ENCODE measurements at places on chromosomes 2 and 18.

DNA sequence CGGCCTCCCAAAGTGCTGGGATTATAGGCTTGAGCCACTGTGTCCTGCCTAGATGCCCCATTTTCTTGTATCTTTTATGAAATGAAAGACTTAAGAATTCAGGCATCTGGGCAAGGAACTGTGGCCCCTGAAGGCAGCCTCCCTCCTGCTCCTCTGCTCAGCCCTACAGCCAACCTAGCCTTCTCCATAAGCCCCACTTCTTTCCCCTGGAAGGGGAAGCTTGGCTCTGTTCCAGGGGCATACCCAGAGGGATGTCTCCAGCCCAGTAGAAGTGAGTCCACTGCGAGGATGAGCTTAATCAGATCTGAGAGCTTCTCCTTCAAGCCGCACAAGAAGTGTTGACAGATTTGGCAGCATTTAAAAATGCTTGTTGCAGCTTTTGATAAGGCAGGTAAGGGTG is 39.7 kb downstream of the RHOB start:
- DNase-seq: no peak

DNA sequence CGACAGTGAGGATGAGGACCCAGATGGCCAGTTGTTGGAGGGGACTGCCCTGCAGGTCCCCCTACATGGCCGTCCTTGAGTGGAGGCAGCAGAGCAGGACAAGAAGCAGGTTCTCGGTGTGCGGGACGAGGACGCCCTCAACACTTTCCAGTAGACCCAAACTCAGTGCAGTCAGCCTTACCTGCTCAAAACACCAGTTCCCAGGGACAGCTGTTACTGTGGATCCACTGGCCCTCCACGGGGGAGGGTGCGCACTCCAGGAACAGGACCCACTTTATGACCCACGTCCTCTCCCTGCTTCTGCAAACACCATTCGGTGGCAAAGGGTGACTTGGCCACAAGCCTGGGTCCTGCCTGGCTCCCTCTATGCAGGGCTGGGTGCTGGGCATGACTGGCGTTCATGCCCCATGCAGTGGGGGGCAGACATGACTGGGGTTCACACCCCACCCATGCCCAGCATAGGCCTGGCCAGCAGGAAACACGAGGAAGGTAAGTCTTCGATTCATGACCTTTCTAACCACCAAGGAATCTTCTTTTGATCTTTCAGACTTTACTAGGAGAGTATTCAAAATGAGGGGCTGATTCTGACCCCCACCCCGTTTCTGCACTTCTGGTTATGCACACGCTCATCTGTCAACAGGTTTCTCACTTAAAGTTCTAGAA is 233.7 kb downstream of the HDAC4 start:
- DNase-seq: no peak

GRCh38 chr2:207625014-207625907 is at the start of gene METTL21A:
TSS of gene METTL21A (minus strand) at chr2:207625394. CDS start at chr2:207624375, 1,019 bp downstream.
- DNase-seq: peak; percentile 79

- no peak for DNase-seq
Observed at GRCh38 chr2:66843847-66844246, 408.9 kb downstream of the MEIS1 start.

DNA sequence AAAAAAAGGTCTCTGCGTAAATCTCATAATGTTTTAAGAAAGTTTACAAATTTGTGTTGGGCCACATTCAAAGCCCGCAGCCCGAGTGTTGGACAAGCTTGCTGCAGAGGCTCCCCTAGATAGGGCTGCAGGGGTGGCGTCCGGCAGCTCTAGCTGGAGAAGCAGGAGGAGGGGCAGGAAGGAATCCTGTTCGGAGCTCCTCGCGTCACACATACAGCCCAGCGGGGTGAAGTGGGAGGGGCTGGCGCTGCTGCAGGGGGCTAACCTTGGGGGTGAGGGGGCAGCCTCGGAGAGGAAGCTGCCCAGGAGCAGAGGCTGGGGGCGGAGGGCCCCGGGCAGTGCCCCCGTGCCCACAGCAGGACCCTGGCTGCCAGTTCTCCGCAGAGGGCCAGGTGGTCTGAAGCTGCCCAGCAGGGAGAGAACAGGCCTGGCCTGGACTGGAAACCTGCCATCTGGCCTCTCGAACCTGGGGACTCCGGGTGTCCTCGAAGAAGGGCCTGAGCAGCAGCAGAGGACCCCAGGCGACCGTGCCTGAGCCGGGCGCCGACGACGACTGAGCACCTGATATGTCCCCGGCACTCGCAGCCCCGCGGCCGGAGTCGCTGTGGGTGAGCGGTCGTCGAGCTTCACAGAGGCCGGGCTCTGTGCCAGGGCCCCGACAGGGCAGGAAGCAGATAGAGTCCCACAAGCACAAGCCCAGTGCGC is 2.6 kb upstream of the GPR35 start:
- peak; percentile 7 for DNase-seq

DNA sequence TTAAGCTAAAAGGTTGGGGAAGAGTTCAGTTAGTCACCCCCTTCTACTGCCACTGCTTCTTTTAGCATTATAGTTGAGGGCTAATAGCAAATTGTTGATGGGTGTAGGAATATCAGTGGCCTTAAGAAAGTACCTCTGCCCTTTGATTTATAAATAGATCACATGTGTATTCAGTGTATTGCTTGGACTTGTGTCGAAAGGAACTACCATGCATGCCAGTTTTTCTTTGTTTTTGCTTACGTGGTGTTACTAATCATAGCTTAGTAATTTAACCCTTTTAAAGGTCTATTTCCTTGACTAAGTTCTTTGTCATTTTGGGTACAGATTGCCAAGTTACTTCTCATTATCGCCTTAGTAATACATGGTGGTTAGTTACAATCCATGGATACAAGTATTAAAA is 85.6 kb downstream of the MIB1 start:
- DNase-seq: no peak

- no peak for DNase-seq
Observed at GRCh38 chr2:104518256-104518655, 335.7 kb upstream of the POU3F3 start.

GRCh38 chr2:218536804-218537494 is 31.2 kb downstream of the USP37 start:
- DNase-seq: no peak

GRCh38 chr2:46554397-46554796 is 75.0 kb downstream of the TMEM247 start:
- DNase-seq: no peak

GRCh38 chr2:142843731-142844130 is 33.7 kb upstream of the KYNU start:
- DNase-seq: no peak

GRCh38 chr2:238457927-238458324 is 31.2 kb downstream of the ASB1 start:
- no peak for DNase-seq

GRCh38 chr2:157839822-157840221 is 36.3 kb downstream of the ACVR1 start:
- DNase-seq: no peak

- DNase-seq: no peak
Observed at GRCh38 chr2:38601463-38602135, 1.1 kb downstream of the HNRNPLL start.

DNA sequence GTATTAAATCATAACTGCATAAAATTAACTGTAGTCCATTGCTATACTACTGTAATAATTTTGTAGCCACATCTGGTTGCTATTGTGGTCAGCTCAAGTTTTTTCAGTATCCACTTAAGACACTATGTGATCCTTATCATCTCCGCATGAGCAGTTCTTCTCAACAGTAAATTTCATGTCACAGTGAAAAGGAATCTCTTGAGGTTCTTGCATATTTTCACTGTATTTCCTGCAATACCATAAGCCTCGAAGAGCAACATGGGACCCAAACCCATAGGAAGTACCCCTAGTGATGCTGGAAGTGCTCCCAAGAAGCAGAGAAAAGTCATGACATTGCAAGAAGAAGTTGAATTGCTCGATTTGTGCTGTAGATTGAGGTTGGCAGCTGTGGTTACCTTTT is 86.7 kb downstream of the LDLRAD4 start:
- no peak for DNase-seq

DNA sequence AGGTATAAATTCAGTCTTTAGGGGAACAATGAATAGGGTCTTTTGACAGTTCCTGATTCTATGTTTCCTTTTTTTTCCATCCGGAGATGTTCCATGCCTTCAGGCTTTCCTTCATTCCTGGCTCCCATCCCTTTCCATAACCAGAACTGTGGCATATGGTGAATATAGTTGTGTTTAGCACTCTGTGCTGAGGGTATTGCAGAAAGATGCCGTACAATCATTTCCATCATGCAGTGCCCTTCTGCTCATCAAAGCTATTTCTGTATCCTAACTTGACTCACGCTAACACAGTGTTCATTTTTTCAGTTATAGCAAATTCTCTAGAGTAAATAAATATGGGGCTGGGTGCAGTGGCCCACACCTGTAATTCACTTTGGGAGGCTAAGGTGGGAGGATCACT is 131.9 kb upstream of the EML6 start:
- no peak for DNase-seq

DNA sequence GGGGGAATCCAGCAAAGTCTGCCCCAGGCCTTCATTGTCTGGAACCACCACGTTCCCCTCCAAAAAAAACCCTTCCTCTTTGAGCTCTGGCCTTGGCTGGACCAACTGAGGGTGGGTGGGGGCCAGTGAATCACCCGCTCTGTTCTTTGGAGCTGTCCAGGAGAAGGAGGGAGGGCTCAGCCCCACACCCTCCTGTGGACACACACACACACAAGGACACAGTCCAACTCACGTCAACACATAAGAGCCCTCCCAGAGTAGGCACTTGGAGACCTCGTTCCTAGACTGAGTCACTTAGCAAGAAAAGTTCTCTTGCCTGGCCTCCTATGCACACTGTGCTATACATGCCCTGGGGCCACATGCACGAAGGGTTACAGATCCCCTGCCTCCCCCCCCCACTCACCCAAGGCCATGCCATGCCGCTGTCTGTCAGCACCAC is 1.2 kb upstream of the TNS1 start:
- no peak for DNase-seq

- no peak for DNase-seq
Observed at GRCh38 chr2:67156796-67157195, 240.3 kb upstream of the ETAA1 start.

DNA sequence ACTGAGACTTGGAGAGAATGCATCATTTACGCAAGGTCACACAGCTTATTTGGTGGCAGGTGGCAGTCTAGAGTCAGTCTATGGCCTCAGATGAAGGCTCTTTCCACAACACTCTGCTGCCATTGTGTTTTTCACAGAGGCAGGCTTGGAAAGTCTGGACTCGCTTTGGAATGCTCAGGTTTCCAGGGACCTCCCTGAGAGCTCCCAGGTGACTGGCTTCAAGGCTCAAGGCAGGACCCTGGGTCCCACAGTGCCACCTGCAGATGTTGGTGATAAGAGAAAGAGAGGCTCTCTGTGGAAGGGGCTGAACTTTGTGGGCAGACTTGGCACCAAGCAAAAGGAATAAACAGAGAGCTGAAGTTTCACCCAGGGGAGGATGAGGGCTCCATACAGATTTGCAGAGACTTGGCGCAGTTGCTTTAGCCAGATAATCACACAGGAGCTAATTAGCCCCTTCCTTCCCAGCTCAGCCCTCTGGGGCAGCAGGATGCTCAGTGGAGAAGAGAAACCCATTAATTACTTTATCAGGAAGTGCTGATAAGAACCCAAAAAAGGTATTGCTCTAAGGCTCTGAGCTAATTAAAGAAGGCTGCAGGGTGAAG is 103.5 kb downstream of the LBH start:
- no peak for DNase-seq

GRCh38 chr18:22977847-22978701 is 44.9 kb downstream of the RBBP8 start:
- no peak for DNase-seq

DNA sequence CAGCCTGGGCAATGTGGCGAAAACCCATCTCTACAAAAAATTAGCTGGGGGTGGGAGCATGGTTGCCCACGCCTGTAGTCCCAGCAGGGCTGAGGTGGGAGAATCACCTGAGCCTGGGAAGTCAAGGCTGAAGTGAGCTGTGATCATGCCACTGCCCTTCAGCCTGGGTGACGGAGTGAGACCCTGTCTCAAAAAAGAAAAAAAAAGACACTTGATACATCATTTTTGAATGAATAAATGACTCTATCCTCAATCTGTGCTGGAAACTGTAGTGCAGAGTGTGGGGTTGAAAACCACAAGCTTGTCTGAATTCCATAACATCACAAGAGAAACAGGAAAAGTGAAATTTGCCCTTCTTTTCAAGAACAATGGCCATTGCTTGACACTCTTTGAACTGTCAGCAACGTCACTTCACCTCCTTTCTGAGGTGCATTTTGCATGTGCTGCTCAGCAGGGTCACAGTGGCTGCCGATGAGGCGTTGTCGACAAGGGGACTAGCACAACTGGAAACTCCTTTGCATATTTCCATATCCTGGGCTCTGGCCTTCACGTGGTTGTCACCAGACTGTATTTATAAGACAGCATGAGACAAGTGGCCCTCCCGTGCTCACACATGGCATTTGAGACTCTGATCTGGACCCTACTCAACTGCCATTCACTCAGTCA is 54.2 kb downstream of the DDX1 start:
- DNase-seq: no peak

GRCh38 chr2:36594849-36595248 is 3.1 kb downstream of the FEZ2 start:
- no peak for DNase-seq

GRCh38 chr18:22044474-22045220 is 124.7 kb upstream of the GATA6 start:
- no peak for DNase-seq

- DNase-seq: no peak
Observed at GRCh38 chr2:112712903-112713584, 7.8 kb upstream of the NT5DC4 start.

DNA sequence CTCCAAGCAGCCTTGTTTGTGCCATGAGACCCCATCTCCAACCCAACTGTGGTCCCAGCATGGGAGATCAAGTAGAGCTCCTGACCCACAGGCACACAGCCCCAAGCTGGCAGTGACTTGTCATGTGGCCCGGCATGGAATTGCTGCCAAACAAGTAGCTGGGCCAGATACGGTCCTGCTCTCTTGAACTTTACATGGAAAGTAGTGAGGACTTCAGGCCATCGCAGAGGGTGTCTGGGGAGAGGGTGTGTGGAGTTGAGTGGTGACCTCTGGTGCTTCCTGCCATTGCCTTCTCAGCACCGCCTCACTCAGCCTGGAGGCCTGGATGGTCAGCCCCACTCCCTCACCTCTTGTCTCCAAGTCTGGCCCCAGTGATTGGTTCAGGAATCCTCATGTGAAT is 10.9 kb upstream of the SLC4A3 start:
- no peak for DNase-seq

- DNase-seq: no peak
Observed at GRCh38 chr2:215503381-215503780, 67.5 kb upstream of the FN1 start.

GRCh38 chr2:233867993-233868532 is at the start of gene MSL3B:
TSS of gene MSL3B (minus strand) at chr2:233868386.
- DNase-seq: no peak

GRCh38 chr18:36158266-36158867 is 28.7 kb downstream of the ELP2 start:
- DNase-seq: no peak

DNA sequence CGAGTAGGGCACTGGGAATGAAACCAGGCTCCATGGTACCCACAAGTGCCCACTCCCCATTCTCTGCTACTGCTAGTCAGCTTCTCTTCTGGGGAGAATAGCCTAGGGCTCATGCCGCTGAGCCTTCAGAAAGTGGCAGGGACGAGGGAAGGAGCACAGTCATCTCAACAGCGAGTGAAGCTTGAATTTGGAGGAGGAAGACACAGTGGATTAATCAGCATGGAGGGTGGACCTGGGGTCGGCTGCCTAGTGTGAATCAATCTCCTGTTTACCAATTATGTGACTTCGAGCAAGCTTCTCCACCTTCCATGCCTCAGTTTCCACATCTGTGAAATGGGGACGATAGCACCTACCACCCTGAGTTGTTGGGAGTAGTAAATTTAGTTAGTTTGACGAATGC is 157.0 kb downstream of the SEPTIN10 start:
- DNase-seq: no peak
